Kasumi-1 (cell line): ENCODE measurements at places on chromosomes 3 and 15.

- no peak for DNase-seq
Measured at GRCh38 chr3:10928961-10929471, 63.5 kb upstream of the SLC6A1 start.

DNA sequence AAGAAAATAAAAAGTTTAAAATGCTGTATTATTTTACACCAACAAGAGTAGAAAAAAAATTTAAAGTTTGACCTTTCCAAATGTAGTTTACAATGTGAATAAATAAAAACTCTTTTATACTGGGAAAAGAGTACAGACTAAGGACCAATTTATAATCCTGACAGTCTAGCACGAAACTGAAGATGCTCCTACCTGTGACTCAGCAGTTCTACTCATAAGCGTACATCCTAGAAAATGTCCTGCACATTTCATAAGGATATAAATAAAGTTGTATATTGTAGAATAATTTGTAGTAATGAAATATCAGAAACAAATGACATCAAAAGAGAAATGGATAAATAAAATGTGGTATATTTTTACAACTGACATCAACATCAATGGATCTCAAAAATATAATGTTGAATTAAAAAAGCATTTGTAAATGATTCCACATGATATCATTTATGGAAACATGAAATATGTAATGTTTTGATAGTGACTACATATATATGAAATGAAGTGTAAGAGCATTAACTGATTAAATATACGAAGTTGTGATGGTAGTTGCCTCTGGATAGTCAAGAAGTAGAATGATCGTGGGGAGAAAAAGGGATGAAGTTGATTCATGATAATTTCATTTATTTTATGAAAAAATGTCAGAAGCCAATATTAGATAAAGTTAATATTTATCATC lies 161.3 kb upstream of the CBLB start:
- DNase-seq, result no peak

GRCh38 chr3:36697229-36698001 lies 66.9 kb downstream of the DCLK3 start:
- DNase-seq, result no peak

DNA sequence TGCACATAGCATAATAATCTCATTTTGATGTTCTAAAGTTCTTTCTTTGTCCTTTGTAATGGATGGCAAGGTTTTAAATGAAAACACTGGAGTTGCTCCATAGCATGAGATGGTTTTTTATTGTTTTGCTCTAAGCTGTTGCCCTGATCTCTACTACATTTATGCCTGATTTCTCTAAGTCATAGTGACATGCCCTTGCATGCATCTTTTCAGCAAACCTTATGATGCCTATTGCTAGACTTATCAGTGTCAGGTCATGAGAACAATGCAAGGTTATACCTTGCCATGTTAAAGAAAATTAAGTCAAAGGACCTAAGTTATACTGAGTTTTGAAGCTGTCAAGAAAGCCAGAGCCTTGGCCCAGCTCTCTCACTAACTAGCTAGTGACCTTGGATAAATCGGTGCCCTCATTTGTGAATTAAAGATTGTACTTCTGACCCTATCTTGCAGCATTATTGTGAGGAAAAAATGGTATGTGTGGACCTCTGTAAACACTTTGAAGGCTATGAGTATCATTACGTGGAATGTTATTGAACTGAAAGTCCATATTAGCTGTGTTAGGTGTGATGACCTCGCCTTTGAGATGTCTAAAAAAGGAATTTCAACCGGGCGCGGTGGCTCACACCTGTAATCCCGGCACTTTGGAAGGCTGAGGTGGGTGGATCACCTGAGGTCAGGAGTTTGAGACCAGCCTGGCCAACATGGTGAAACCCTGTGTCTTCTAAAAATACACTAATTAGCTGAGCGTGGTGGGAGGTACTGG lies 256.4 kb upstream of the UBE2E1 start:
- no peak for DNase-seq

- DNase-seq, result no peak
Measured at GRCh38 chr15:39083213-39083612, 497.7 kb upstream of the THBS1 start.

DNA sequence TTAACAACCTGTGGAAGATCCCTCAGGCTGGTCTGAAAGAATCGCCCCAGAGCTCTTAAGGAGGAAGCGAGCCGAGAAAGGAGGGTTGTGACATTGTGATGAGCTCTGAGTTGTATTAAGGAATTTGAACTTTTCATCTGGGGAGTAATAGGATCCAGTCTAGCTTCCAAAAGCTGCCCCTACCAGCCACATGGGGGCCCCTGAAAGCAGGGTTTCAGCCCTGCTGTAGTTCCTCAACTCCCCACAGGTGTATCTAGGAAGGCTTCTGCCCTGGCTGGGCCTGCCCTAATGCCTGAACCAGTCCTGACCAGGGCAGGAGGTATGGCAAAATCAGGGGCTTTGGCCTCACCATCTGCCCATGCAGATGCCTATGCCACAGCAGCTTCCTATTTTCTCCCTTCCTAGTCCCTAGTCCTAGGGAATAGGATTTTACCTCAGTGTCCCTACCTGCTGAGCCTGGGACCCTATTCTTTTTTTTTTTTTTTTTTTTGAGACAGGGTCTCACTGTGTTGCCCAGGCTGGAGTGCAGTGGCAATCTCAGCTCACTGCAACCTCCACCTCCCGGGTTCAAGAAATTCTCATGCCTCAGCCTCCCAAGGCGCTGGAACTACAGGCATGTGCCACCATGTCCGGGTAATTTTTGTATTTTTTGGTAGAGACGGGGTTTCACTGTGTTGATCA lies 5.0 kb upstream of the AP3S2 start:
- DNase-seq, result peak; percentile 85

- DNase-seq, result no peak
Measured at GRCh38 chr3:193963808-193964516, 172.0 kb upstream of the HES1 start.

DNA sequence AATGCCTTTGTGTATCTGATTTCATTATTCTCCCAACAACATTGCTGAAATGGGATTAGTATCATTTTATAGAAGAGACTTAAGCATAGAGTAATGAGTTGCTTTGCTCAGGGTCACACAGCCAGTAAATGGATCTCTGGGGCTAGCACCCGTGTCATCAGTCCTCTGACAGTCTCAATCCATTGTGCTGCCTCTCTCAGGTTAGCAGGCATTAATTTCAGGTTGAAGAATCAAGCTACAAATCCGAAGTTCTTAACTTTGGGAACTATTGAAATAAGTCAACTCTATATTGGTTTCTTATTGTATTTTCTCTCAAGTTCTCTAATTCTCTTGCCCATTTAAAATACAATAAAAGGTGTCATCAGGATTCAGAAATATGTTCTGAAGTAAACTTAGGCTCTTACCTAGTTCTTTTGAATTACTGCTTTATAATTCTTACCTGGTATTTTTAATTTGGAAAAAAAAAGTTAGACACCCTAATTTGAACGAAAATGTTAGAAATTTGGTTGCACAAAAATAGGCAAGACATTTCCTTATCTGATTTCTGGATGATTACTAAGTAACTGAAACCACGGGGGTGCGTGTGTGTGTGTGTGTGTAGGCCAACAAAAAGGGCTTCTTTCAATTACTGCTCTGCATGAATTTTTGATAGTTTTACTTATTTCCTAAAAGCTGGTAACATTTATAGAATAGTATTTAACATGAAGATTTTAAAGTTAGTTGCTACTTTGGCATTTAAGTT lies 189.8 kb downstream of the MBNL1 start:
- no peak for DNase-seq

DNA sequence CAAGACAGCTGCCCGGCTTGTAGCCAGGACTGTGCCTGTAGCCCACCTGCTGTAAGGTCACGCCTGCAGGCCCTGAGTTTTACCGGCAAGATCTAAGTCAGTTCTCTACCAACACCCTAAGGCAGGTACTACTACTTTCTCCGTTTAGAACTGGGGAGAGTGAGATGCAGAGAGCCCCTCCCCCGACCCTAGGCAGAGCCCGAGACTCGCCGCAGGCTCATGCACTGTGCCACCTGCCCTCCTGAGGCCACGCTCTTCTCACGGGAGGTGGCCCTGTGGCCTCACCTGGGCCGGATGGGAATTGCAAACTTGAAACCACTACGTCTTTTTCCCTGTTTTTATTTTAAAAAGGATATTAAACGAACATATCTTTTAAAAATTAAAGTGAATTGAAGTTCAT lies 36.9 kb upstream of the PCSK6 start:
- no peak for DNase-seq

DNA sequence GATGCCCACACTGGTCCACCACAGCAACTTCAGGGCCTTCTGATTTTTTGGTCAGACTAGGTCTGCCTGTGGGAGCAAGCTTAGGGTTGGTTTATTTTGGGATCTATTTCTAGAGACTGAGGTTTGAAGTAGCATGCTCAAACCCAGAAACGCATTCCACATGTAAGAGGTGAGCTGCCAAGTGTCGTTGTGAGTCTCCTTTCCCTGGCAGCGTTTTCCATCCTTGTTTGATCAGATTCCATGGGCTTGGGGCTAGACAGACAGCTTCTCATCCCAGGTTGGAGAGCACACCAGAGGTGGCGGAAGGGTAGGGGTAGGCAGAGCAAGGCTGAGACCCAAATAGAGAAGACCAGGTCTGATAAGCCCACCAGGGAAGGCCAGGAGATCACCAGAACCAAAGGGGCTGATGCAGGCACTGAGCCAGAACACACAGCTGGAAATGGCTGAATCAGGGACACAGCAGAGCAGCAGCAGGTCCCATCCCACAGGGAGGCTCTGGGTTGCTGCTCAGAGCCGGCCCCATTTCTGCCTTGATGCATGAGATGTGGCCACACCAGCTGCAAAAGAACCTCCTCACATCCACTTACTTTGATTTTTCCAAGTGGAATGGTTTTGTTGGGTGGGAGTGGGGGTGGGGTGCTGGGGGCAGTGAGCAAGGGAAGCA lies 186.8 kb downstream of the THSD4 start:
- no peak for DNase-seq

DNA sequence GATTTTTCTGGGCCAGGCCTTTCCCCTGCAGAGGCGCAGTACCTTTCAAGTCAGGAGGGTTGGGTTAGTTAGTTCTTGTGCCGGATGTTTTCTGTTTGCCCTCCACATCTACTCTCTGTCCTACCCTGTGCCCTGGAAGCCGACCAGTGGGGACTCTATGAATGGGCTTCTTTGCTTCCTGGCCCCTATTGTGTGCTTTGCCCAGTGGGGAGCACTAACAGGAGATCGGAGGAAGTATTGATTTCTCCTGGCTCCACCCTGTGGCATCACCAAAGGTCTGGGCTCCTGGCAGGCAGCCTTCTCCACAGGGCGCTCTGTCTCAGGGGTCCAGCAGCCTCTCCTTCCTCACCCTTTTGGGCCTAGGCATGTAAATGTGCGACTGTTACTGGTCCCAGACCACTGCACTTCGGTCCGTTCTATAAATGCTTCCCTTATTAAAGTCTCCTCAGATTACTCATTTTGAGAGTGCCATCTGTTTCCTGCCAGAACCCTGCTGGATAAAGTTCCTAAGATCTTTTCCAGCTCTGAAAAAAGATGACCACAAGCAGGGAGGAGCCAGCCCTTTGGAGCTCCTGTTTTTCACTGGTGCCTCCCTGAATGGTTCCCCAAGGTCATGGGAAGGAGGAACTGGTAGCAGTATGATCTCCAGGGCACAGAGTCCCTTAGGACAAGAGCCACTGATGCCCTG lies 44.5 kb downstream of the CTDSPL start:
- peak; percentile 84 for DNase-seq

DNA sequence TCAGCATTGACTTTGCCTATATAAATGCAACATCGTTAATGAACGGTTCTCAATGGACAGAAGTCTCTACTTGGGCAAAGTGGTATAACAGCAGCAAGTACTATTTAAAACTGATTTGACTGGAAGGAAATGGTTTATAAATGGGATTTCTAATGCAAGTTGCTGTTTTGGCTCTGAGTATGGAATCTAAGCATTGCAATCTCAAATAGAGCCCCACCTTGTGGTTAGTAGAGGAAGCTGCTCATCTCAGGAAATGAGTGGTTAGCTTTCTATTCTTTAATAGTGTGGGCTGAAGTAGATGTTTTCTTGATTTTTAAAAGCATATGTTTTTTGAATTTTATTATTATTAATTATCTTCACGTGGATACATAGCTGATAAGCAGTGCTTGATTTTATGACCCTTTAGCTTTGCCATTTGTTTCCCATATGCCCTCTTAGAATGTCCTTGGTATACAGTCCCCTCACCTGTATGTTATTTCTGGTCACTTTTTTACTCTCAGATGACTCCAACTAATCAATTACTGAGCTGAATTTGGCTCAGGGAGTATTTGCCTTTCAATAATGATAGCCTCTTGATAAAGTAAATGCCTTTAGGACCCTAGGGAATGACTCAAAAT lies 67.1 kb downstream of the OXSM start:
- peak; percentile 66 for DNase-seq

GRCh38 chr3:132637590-132637989 lies 22.0 kb downstream of the ACAD11 start:
- DNase-seq, result no peak

GRCh38 chr3:156985711-156986110 lies 159.6 kb downstream of the LEKR1 start:
- DNase-seq, result no peak

- DNase-seq, result no peak
Measured at GRCh38 chr3:116135457-116136085, 309.7 kb downstream of the LSAMP start.

DNA sequence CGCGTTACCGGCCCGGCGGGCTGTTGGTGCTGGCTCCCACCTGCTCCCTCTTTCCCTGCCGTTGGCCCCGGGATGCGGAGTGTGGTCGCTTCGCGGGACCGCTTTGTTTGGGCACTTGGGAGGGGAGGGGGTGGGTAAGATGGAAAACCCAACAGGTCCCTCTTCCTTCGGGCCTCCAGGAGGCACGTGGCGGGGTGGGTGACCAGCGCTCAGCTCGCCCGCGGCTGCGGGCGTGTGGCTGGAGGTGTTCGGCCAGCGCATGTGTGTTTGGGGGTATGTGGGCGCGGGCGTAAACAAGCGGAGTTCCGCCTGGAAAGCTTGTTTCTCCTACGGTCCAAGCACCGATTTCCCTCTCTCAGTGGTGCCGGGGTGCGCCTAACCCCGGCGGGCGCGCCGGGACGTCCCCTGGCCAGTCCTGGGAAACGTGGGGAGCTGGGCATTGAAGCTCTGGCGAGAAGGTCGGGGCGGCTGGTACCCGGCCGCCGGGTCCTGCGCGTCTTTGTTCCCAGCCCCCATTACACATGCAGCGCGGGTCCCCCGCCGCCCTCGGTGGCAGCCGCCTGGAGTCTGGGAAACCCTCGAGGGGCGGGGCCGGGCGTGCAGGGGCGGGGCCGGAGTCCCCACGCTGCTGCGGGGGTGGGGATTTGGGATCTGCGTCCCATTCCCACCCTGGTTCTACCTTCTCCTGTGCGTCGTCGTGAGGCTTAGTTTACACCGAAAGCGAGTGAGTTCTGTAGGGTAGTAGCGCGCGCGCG lies 1.4 kb downstream of the ACVR2B start:
- peak; percentile 40 for DNase-seq

DNA sequence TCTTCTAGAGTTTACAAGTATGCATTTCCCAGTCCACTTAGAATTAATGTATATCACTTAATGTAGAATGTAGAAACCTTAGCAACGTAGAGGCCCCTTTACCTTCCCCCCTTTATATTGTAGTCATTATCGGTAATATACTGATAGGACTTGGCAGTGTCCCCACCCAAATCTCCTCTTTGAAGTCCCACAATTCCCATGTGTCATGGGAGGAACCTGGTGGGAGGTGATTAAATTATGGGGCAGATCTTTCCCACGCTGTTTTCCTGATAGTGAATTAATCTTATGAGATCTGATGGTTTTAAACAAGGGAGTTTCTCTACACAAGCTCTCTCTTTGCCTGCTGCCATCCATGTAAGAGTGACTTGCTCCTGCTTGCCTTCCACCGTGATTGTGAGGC lies 31.0 kb downstream of the ARL8B start:
- DNase-seq, result no peak
